Activated CD8-positive, alpha-beta memory T cell treated with anti-CD3 and anti-CD28 coated beads, Interleukin-2, amount 50 U/mL, for 4 hours (primary cell): ENCODE measurements at places on chromosomes 1 and 21.

DNA sequence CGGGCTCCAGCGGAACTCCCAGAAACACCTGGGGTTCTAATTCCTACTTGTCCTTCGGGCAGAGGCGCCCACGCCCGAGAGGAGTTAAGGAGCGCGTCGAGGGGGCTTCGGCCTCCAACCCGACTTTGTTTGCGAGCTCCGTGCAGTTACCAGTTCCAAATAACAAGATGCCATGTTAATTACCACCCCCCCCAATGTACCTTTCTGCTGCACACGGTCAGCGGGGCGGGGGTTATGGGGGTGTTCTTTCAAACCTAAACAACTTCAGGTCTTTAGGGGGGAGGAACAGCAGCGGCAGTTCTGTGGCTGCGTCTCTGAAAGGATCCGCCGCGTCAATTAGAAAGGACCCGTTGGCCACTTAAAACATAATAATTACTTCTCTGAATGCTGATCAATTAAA lies 114.8 kb downstream of the PRDM16 start:
- DNase-seq = no peak

DNA sequence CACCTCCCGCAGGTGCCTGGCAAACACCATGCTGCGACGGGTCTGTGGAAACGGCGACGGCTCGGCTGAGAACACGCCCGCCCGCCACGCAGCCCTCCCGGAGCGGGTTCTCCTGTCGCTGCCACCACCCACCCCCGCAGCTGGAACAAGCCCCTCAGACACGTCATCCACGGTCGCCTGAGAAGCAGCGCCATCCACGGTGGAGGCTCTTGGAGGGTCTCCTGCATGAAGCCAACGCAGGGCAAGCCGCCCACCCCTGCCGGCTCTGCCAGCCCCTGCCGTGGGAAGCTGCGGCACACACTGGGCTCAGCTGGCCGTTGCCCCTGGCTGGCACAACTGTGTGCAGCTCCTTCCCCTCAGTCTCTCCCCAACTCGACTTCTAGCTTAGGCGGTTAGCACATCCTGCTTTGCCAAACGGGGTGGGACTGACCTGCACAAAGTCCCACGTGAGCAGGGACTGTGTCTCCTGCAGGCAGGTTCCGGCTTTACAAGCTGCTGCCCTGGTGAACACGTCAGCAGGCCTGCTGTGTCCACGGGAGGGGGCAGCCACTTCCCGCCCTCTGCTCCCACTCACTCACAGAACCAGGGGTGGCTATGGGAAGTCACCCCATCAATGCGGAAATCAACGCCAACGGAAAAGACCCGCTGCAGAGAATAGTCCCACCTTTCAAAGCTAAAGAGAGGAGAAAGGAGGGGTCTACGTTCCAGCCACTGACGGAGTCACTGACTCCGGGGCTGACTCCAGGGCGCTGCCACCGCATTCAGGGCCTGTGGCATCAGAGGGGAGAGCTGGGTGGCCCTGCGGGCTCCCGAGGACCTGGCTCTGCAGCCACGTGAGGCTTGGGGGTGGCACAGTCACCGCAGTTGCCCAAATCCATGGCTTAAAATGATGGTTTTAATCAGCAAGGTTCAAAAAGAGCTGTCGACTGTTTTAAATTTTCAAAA lies 10.3 kb downstream of the POFUT2 start:
- no peak for DNase-seq

GRCh38 chr1:70528590-70529333 lies 117.7 kb downstream of the CTH start:
- DNase-seq = no peak

GRCh38 chr1:20185834-20186782 lies at the start of the genes PLA2G2C and UBXN10:
Gene PLA2G2C, minus strand, starts transcription at chr1:20186518. Its CDS starts 9,155 bp downstream, at chr1:20177363.
Gene UBXN10, plus strand, starts transcription at chr1:20186096. Its CDS starts 4,466 bp downstream, at chr1:20190562.
- peak; percentile 29 for DNase-seq

DNA sequence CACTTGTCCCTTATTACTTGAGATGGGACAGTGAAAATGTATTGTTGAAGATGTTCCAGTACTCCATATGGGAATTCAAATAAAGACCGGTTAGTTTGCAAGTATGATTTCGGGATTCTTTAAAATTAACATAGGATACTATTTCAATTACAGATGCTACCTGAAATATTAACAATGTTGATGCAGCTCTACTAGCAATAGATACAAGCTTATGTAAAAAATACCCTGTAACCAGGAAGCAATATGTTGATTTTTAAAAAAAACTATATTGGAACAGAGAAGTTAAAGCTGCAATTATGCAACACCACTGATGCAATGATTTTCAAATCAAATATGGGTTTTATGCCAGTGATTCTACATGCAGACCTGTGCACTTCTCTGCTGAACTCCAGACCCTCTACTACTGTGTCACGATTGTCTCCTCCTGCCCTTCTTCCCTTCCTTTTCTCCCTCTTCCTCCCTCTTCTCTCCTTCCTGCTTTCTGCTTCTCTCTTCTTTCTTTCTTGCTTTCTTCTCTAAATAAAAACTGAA lies 179.2 kb downstream of the ATP6V1G3 start:
- DNase-seq = no peak

- DNase-seq = no peak
Measured at GRCh38 chr1:66757722-66758240, 5.5 kb downstream of the DYNLT5 start.

DNA sequence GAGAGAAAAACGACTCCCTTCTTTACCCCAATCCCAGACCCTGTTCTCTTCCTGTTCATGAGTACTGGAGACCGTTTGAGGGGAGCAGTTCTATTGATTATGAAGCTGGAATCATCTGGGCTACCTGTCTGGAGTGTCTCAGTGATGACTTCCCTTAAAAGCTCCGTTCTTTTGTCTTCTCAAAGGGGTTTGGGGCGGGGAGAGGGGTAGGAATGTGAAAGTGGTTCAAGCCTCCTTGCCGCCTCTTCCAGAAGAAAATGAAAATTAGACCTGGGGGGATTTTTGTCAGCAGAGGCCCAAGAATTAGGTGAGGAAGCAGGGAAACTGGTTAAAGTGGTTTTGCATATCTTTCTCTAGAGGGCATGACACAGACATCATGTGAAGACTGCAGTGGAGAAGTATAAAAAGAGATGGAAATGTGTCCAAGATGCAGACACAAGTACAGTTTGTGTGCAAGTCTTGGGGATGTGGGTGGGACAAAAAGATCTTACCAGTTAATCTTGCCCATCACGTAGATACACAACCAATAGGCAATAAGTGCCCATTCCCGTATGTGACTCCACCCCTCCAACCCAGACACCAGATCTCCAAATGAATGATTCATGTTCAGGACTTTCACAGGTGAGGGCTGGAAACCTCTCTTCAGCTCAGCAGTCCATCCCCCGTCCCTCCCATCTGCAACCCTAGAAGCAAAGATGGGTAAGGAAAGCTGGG lies 470 bp upstream of the MTMR11 start:
- no peak for DNase-seq

- DNase-seq = no peak
Measured at GRCh38 chr1:166676981-166677380, 162.3 kb upstream of the POGK start.

DNA sequence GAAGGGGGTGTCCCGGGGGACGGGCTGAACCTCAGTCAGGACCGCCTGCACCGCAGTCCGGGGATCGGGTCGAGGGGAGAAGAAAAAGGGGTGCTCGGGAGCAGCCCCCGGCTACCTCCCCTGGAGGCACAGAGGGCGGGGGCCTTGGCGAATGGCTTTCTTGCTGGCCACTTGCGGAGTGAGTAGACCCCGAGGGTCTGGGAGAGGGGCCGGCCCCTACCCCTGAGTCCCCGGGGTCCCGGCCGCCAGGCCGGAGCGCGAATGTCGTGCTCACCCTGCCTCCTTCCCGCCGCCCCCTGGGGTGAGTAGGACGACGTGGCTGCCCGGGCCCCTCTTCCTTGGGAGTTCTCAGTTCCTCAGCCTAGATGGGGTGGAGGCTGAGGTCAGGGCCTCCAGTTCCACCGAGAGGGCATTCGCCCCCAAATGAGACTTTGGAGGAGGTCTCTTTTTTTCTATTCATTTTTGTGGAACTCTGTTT lies 113.0 kb downstream of the OSBPL9 start:
- DNase-seq = no peak

DNA sequence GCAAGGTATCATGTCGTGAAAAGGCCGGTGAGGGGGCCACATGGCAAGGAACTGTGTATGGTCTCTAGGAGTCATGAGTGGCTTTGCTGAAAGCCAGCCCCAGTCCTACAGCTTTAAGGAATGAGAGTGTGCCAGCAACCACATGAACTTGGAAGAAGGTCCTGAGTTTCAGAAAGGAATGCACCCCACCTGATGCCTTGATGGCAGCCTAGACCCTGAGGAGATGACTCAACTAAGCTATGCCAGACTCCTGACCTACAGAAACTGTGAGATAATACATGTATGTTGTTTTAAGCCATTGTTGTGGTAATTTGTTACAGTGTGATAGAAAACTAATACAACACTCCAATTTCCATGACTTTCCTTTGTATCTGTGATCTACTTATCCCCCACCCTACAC lies 33.5 kb upstream of the AKT3 start:
- no peak for DNase-seq

DNA sequence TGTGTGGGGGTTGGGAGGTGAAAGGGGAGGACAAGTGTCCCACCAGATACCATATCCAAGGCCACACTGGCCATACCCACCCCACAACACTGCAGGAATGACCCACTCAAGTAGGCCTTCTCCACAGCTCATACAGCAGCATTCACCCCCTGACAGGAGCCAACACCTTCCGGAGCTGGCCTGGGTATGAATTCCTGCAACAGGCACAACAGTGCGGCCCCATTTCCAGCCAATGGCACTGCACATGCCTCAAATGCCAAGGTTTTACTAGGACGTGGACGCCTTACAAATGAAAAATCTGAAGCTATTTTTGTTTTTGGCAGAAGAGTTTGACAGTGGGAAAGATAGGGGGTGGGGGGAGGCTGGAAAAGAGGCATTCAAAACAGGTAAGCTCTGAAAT lies 2.0 kb downstream of the KCND3 start:
- DNase-seq = no peak

DNA sequence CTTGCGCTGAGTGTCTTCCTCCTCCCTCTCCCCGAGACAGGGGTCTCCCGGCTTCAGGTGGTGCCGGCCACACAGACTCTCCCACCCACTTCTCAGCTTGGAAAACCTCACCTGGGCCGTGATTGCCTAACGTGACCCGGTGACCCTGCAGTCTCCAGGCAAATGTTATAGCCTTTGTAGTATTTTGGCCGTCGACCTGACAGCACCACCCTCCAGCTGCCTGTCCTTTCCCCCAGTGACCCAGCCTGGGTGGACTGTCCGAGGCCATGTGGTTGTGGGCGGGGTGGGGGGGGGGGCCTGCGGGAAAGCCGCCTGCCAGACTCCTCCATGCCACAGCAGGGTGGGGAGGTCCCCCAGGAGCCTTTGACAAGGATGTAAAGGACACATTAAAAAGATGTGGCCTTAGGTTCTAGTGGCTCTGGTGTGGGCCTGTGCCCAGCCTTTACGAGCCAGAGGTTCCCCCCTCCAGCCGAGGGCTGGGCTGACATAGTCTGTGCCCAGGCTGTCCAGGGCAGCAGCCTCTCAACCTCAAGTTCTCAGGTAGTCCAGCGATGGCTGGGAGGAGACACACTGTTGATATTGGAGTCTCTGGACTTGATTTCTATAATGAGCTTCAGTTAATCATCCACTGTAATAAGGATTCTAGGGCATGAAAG lies 8.1 kb downstream of the TOR3A start:
- no peak for DNase-seq

DNA sequence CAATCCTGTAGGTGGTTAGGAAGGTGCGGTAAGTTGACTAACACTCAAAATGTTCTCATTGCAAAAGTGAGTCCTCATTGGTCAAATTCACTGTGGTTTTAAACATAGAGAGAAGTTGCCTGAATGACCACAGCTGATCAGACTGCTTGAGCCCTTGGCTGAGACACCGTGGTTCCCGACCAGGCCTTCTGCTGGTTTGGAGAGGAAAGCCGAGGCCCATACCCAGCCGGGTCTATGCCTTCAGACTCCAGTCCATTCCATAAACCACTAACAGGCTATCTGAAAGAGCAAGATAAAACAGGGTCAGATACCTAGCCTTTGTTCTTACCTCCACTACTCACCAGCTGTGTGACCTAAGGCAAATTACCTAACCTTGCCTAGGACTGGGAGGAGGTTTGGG lies 133.9 kb downstream of the LMX1A start:
- no peak for DNase-seq

DNA sequence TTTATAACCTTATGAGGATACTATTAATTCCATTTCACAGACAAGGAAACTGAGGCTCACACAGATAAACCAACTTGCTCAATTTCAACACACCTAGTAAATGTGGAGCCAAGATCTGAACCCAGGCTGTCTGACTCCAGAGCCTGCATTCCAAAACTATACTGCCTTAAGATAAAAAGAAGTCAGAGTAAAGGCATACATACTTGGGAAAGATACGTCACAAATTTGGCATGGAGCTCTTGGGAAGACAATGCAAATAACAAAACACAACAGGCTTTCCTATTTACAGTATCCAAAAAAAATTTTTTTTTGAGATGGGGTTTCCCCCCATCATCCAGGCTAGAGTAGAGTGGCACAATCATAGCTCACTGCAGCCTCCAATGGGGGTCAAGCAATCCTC lies 5.9 kb downstream of the AKT3 start:
- no peak for DNase-seq
